ENCODE measurements at places on chromosomes 6 and 20.
A peak's percentile ranks its signal among the peaks of the same experiment; 100 is the strongest.

- DNase-seq = peak; percentile 14
Observed at GRCh38 chr20:54476169-54477009, 996 bp downstream of the DOK5 start.

GRCh38 chr6:139159016-139159415 lies 24.1 kb downstream of the HECA start:
- no peak for DNase-seq

DNA sequence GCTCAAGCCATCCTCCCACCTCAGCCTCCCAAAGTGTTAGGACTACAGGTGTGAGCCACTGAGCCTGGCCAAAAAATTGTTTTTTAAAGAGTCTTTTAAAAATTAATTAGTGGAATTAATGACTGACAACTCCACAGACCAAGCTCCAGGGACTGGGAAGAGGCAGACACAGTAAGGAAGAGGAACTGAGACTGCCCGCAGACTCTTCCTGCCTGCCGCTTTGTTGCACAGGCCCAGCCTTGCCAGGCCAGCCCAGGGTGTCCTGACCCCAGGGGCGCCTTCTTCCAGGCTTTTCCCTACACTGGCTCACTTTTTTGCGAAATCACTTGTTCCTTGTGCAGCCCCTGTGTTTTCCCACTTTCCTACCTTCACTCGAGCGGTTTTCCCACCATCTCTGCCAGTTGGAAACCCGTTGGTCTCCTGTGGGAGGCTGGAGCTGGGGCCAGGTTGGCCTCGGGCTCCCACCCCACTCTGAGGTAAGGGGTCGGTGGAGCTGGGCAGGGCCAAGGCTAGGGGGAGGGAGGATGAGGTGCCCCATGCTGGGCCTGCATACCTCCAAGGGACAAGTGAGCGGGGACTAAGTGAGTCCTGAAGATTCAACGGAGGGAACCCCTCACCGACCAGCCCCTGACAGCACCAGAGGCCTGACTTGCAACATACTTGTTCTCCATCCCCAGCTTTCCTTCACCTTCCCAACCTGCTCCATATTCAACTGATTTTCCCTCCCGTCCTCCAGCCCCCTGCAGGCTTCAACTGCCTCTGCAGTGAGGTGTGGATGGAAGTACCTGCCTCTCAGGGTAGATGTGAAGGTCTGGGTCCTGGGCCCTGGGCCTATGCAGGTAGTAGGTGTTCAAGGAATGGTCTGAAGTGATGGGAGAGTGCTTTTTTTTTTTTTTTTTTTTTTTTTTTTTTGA lies 23.5 kb upstream of the SMIM29 start:
- no peak for DNase-seq

- peak; percentile 6 for DNase-seq
Observed at GRCh38 chr6:120056085-120056484, 706.5 kb upstream of the MAN1A1 start.

DNA sequence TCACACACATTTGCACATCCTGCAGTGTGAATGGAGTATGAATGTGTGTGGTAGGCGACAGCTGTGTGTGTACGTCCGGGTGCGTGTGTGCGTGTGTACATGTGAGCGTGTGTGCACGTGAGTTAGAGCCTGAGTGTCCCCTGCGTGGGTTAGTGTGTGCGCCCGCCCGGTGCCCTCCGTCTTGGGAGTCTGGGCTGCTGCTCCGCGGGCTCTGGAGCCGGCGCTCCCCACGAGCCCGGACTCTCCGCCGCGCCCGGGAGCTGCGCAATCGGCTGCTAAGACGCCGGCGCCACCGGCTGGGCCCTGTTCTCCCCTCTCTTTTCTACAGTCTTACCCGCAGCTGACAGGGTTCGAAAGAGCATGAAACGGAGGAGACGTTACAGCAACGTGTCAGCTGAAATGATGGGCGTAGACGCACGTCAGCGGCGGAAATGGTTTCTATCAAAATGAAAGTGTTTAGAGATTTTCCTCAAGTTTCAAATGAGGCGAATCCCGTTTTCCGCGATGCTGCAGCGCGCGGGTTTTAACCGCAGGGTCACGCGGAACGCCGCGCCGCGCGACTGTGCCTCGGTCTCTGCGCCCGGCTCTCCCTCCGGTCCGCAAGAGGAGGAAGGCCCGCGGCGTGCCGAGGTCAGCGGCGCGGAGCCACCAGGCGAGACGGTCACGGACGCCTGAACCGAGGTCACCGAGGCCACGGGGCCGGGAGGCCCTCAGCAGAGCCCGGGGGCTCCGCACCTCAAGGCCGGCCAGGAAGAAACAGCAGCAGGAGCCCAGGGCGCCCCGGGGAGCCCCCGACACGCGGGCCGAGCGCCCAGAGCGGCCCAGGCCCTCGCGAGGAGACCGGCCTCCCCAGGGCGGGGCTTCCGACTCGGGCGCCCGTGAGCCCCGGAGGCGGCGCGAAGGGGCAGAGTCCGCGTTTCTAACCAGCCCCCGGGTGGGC lies 95.3 kb upstream of the BHLHE23 start:
- peak; percentile 88 for DNase-seq
